Neural progenitor cell (in vitro differentiated cells): ENCODE measurements at places on chromosomes 1 and 21.

DNA sequence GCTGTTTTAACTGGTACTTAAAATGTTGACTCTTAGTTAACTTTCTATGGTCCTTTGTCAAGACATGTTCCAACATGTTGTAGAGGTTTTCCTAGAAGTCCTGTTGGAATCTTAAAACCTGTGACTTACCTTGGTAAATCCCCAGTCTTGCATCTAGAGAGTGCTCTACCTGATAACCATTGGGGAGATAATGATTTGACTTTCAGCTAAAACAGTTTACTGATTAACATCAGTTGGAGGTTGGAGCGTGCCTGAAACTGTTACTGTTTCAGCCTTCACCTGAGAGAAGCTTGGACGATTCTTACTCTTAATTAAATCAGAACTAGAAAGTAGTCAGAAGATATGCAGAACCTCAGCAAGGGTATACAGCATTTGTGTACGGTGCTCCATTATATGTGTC is 8.8 kb downstream of the MDM4 start:
- DNase-seq, result no peak
- H3K36me3 ChIP-seq, result peaks cover 4% of the 10 kb centered on the region
- no peak overlapping the region for H3K4me3 ChIP-seq
- no peaks in the 10 kb centered on the region for H3K4me1 ChIP-seq

DNA sequence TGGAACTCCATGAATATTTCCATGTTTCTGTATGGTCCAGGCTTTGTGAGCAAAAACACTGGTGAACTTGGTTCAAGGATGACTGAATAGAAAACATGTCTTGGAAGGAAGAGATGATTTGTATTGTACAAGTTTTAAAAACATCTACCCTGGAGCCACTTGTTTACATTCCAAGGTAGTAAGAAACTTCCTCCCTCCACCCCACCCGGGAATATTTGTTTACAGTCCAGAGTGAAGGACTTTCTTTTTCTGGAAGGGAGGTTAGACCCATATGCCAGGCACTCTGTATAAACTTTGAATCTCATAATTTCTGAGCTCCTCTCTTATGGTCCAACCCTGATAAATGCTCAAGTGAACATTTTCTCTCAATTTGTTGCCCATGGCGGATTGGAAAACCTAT is 323.3 kb upstream of the LYPLAL1 start:
- no peaks in the 10 kb centered on the region for H3K27me3 ChIP-seq
- no peak overlapping the region for H3K4me3 ChIP-seq
- no peak for DNase-seq
- peaks cover 11% of the 10 kb centered on the region for H3K4me1 ChIP-seq
- no peak overlapping the region for H3K27ac ChIP-seq

GRCh38 chr1:206814716-206815341 is 42.5 kb upstream of the IL10 start:
- H3K27me3 ChIP-seq, result no peaks in the 10 kb centered on the region
- H3K36me3 ChIP-seq, result no peaks in the 10 kb centered on the region
- no peaks in the 10 kb centered on the region for H3K4me1 ChIP-seq
- H3K27ac ChIP-seq, result no peak overlapping the region

DNA sequence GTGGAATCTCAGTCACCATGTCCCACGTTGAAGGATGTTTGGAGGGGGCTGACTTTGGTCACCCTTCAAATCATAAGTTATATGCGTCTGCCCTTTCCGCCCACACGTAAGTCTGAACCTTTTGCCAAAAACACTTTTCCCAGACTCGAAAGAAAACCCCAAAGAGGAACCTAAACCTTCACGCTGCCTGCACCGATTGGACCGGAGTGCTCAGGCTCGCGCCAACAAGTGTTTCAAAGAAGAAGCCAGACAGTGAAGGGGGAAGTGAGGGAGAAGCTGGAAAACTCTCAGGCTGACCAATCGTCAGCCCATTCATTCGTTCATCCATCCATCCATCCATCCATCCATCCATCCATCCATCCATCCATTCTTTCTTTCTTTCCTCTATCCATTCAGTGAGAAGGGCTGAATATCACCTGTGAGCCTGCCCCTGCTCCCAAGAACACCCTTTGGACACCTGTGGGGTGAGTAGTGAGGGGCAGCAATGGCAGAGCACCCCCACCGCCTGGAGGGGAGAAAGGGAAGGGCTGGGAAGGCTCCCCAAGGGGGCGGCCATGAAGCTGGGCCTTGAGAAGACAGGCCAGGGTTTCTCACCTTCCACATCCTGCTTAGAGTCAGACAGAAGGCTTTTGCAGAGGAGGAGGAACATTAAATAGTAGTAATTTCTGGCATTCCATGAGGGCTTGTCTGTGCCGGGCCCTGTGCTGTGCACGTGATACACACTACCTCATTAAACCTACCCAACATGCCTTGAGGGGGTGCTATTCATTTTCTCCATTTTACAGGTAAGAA is 27.1 kb upstream of the RUNX3 start:
- H3K36me3 ChIP-seq, result no peaks in the 10 kb centered on the region
- no peak overlapping the region for H3K27ac ChIP-seq
- no peaks in the 10 kb centered on the region for H3K4me1 ChIP-seq

GRCh38 chr1:227016990-227017389 is 76.9 kb downstream of the COQ8A start:
- H3K4me3 ChIP-seq, result no peak overlapping the region
- H3K4me1 ChIP-seq, result no peaks in the 10 kb centered on the region
- H3K36me3 ChIP-seq, result no peaks in the 10 kb centered on the region
- no peaks in the 10 kb centered on the region for H3K27me3 ChIP-seq

GRCh38 chr1:94884106-94884505 is 42.8 kb downstream of the CNN3 start:
- H3K4me1 ChIP-seq, result peaks cover 48% of the 10 kb centered on the region
- peak overlapping the region; percentile 85 for H3K27ac ChIP-seq
- H3K4me3 ChIP-seq, result no peak overlapping the region
- peak; percentile 82 for DNase-seq
- no peaks in the 10 kb centered on the region for H3K27me3 ChIP-seq

- DNase-seq, result peak; percentile 30
- H3K27ac ChIP-seq, result no peak overlapping the region
- no peaks in the 10 kb centered on the region for H3K36me3 ChIP-seq
- H3K4me3 ChIP-seq, result no peak overlapping the region
- no peaks in the 10 kb centered on the region for H3K27me3 ChIP-seq
- no peaks in the 10 kb centered on the region for H3K4me1 ChIP-seq
Measured at GRCh38 chr1:175183586-175183985, 9.0 kb downstream of the KIAA0040 start.

GRCh38 chr1:21066356-21067012 is 110.2 kb downstream of the EIF4G3 start:
- no peak overlapping the region for H3K4me3 ChIP-seq
- no peaks in the 10 kb centered on the region for H3K27me3 ChIP-seq
- no peak overlapping the region for H3K27ac ChIP-seq
- H3K4me1 ChIP-seq, result no peaks in the 10 kb centered on the region
- no peak for DNase-seq

GRCh38 chr1:156021954-156022353 is 1.2 kb upstream of the SSR2 start:
- H3K27me3 ChIP-seq, result peaks cover 31% of the 10 kb centered on the region
- peaks cover 7% of the 10 kb centered on the region for H3K36me3 ChIP-seq
- H3K4me3 ChIP-seq, result no peak overlapping the region

DNA sequence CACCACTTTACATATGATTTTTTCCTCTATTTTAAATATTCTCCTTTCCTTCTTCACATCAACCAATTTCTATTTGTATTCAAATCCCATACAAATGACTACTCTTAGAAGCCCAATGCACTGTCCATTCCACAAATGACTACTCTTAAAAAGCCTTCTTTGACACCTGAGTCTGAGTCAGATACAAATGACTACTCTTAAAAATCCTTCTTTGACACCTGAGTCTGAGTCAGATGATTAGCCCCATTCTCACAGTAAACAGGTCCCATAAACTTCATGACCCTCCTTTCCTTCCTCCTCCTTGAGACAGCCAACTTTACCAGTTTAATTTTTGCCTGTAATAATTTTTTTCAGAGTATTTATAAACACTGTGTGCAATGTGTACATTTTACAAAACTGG is 231.3 kb upstream of the USP25 start:
- H3K4me3 ChIP-seq, result no peak overlapping the region
- no peak overlapping the region for H3K27ac ChIP-seq
- H3K36me3 ChIP-seq, result no peaks in the 10 kb centered on the region
- no peaks in the 10 kb centered on the region for H3K4me1 ChIP-seq

DNA sequence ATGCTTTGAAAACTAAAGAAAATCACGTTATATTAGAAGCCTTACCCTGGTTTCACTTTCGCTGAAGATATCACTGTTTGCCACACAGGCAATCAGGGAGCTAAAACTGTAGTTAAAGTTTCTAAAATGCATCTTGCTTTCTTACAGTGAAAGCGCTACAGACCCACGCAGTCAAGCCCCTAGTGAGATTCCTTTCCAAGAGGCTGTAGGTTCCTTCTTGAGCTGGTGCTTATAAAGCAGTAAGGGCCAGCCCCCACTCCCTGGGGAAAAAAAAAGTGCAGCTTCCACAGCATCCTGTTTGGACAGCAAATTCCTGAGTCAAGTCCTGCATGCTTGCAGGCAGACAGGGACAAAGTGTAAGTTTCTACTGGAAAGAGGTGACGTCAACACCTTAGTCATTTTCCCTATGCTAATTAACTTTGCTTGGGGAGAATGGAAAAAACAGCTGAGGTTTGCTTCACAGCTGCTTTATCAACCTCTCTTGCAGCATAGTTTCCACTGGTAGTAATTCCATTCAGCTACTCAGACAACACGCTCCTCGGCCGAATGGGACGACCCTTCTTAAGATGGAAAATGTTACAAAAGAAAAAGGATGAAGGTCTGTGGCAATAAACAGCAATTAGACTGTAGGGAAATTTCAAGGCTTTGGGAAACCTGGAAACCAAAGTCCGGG is 14.7 kb upstream of the KCNE1 start:
- peaks cover 15% of the 10 kb centered on the region for H3K27me3 ChIP-seq
- H3K36me3 ChIP-seq, result no peaks in the 10 kb centered on the region
- no peak overlapping the region for H3K4me3 ChIP-seq
- peaks cover 28% of the 10 kb centered on the region for H3K4me1 ChIP-seq
- no peak overlapping the region for H3K27ac ChIP-seq

DNA sequence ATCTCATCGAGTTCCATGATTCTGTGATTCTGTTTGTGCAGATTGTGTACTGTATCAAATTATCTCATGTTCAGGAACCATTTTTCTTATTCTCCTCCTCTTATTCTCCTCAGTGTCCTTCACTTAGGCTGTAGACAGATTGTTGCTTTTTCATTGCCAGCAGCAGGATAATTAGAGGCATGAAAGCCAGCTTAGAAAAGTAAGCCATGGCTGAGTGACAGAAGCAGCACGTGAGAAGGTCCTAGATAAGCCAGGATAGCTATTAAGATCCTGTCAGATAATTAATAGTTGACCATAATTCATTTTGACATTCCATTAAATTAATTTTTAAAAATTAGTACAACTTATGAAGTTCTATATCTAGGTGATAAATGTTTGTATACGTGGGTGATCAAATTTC is 60.8 kb upstream of the PRKACB start:
- no peaks in the 10 kb centered on the region for H3K27me3 ChIP-seq
- no peak overlapping the region for H3K27ac ChIP-seq
- no peaks in the 10 kb centered on the region for H3K36me3 ChIP-seq
- DNase-seq, result no peak
- H3K4me3 ChIP-seq, result no peak overlapping the region
- H3K4me1 ChIP-seq, result peaks cover 6% of the 10 kb centered on the region

- no peaks in the 10 kb centered on the region for H3K27me3 ChIP-seq
- H3K4me1 ChIP-seq, result no peaks in the 10 kb centered on the region
- H3K27ac ChIP-seq, result no peak overlapping the region
- DNase-seq, result peak; percentile 65
Measured at GRCh38 chr1:219385787-219386427, 212.2 kb downstream of the LYPLAL1 start.
